ENCODE measurements at places on chromosomes 12 and 14.

DNA sequence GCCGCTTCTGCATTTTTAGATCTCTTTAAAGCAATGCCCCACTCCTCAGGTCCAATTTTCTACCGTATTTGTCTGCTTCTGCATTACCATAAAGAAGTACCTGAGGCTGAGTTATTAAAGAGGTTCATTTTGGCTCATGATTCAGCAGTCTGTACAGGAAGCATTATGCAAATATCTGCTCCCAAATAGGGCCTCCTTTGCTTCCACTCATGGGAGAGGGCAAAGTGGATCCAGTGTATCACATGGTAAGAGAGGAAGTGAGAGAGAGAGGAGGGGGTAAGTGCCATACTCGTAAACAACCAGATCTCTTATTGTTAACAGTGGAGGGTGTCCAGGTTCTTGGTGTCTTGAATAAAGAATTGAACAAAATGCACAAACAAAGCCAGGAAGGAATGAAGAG is 316.1 kb upstream of the SEL1L start:
- no peak for DNase-seq

DNA sequence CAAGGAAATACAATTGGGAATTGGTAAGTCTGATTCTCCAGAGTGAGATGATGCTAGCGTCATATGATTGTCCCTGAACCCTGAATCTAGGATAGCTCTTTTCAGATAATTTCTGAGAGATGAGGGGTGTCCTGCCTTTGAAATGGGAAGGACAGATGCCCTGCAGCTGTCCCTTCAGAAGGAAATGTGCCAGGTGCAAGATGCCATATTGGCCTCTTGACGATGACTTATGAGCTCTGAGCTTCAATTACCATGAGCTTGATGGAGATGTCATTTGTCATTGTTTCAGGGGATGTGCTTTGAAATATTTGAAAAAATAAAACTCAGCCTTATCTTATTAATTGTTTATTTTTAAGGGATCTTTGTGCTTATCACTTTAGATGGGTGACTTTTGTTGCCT is 185.1 kb downstream of the DACT1 start:
- DNase-seq, result no peak

DNA sequence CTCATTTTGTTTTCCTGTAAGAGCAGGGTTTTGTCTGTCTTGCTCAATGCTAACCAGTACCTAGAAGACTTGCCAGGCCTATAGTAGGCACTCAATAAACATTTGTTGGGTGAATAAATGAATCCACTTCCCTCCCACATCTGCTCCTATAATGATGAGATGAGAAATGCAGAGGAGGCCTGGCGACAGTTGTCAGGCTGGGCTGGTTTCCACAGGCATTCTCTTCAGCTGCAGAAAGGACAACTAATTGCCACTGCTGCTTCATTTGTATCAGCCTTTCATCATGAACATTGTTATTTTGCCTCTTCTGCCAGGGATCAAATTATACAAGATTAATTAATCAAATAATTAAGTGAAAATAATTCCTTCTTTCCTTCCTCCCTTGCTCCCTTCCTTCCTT is 82.0 kb upstream of the PTHLH start:
- DNase-seq, result no peak

GRCh38 chr14:96267336-96267735 is 11.3 kb downstream of the BDKRB1 start:
- peak; percentile 58 for DNase-seq

DNA sequence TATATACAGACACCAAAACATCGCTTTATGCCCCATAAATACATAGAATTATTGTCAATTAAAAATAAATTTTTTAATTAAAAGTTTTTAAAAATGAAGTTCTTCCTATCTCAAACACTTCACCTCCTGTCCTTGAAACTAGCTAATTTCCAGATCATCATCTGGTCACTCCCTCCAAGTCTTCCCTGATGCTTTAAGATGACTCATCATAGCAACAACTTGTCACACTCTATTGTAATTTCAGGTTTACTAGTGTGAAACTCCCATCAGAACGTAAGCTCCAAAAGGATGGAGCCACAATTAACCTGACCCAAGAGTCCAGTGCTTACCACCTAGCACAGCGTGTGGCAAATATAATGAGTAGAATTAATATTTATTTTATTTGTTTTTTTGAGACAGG is 16.3 kb downstream of the GXYLT1 start:
- no peak for DNase-seq

- no peak for DNase-seq
Measured at GRCh38 chr14:99212646-99213045, 59.4 kb downstream of the BCL11B start.

DNA sequence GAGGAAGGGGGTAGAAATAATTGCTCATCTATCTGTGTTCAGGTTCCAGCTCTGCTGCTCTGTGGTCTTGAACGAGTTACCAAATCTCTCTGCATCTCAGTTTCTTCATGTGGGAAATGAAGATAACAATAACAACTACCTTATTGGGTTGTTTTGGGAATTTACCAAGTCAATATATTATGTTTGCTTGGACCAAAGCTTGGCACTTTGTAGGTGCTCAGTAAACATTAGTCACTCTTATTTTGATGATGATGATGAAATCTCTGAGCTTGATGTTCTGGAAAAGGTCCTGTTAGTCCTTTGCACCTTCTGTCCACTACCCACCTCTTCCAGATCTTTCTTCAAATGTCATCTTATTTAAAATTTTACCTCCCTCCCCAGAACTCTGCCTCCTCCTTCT is 15.9 kb downstream of the RPH3A start:
- no peak for DNase-seq

- no peak for DNase-seq
Measured at GRCh38 chr12:49928471-49928870, 22.1 kb upstream of the AQP2 start.

- DNase-seq, result no peak
Measured at GRCh38 chr12:101459642-101460346, 15.3 kb upstream of the SPIC start.

- DNase-seq, result no peak
Measured at GRCh38 chr12:84375449-84376170, 537.0 kb downstream of the SLC6A15 start.
